ENCODE measurements at places on chromosomes 3 and 15.

- DNase-seq: no peak
Observed at GRCh38 chr3:60417576-60417975, 833.7 kb downstream of the FHIT start.

DNA sequence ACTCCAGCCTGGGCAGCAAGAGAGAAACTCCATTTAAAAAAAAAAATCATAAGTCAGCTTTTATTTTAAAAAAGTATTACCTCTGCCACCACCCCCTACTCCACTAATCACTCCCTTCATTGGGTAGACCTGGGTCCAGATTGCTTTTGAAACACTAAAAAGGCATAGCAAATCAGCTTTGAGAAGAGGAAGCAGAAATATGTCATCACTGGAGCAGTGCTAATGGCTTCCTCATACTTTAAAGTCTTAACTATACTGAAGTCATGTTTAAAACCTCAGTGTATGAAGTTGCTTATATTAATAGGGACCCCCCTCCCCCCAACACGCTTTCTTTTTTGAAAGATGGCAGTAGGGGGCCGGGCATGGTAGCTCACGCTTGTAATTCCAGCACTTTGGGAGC is 1.0 kb upstream of the HTR3D start:
- no peak for DNase-seq

GRCh38 chr3:59499000-59499399 is 449.2 kb upstream of the CFAP20DC start:
- no peak for DNase-seq

GRCh38 chr3:20811006-20811405 is 625.0 kb upstream of the SGO1 start:
- DNase-seq: no peak

DNA sequence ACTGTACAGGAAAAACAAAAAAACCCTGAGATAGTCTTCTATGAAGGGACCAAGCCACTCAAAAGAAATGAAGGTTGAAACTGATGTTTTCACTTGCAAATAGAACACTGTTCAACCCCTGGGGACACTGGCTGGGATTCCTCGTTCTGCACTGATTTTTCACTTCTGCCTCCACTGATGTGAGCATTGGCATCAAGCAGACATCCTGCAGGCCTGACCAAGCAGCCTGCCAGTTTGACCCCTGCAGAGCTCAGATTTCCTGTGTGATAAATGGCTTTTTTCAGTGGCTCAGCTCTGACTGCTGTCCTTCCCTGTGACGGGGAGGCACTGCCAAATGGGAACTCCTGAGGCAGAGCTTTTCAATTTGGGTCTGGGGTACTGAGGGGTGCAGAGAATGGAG is 50.0 kb downstream of the RASGRP1 start:
- DNase-seq: no peak

DNA sequence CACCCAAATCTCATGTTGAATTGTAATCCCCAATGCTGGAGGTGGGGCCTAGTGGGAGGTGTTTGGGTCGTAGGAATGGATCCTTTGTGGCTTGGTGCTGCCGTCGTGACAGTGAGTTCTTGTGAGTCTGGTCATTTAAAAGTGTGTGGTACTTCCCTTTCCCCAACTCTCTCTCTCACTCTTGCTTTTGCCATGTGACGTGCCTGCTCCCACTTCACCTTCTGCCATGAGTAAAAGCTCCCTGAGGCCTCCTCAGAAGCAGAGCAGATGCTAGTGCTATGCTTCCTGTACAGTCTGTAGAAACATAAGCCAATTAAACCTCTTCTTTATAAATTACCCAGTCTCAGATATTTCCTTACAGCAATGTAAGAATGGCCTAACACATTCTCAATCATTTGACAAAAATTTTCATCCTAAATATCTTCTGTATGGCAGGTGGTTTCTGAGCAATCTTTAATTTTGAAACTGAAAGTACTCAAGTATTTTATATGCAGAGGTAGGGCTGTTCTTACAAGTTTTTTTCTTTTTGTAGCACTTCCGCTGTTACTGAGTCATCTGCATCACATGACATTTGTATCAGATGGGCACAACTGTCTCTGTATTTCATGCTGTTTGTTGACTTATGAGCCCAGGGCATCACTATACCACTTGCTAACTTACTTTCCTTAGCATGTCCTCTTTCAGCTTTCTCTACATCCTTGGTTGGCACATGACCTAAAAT is 8.8 kb downstream of the RPL39L start:
- DNase-seq: no peak

GRCh38 chr3:128011140-128011539 is 41.1 kb upstream of the SEC61A1 start:
- no peak for DNase-seq

GRCh38 chr3:178422406-178422805 is 113.8 kb upstream of the KCNMB2 start:
- no peak for DNase-seq

DNA sequence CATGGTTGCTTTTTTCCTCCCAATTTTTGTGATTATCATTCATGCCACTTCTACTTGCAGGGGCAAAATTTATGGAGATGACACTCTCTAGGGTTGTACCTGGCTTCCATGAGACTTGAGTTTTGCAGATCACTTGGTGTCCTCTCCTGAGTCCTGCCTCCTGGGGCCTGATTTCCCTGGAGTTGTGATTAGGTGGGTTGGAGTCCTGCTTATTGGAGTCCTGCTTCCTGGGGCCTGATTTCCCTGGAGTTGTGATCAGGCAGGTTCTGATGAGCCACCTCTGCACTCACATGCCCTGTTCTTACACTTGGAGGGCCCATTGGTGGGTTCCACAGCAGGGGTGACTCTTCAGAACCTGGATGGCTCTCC is 102.0 kb downstream of the PDCD6IP start:
- no peak for DNase-seq

GRCh38 chr3:71456826-71457225 is 126.7 kb downstream of the FOXP1 start:
- DNase-seq: no peak

DNA sequence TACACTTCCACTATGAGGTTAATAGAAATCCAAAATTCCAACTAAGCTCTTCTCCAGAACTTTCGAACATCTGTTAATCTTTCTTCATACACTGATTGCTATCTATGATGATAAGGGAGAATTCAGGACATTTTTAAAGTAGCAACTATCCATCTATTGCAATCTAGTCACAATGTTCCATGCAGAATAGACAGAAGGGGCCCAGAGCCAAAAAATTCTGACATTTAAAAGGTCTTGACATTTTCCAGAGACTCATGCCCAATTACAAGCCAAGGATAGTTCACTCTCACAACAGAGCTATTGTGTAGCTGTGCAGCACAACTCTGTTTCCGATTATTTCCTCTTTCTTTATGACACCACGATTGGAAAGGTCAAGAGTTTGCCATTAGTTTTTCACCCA is 999.7 kb upstream of the ALCAM start:
- DNase-seq: no peak

DNA sequence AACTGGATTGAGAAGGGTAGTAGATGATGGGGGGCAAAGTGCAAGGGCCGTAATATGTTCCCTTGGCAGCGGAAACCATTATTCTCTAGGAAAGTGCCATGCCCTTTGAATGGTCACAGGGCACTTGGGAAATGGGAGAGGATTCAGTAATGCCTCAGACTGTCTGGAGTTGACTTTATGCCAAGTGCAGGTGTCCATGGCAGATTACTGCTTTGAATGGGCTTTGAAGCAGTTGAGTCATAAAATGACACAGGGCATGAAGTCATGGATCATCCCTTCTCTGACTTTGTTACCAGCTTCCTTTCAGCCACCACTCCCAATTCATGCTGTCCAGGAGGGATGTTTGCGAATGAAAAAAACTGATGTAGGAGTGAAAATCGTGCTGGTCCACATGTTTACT is 20.1 kb downstream of the AADACL2 start:
- DNase-seq: no peak

GRCh38 chr3:65893631-65894030 is 145.1 kb downstream of the MAGI1 start:
- DNase-seq: no peak

DNA sequence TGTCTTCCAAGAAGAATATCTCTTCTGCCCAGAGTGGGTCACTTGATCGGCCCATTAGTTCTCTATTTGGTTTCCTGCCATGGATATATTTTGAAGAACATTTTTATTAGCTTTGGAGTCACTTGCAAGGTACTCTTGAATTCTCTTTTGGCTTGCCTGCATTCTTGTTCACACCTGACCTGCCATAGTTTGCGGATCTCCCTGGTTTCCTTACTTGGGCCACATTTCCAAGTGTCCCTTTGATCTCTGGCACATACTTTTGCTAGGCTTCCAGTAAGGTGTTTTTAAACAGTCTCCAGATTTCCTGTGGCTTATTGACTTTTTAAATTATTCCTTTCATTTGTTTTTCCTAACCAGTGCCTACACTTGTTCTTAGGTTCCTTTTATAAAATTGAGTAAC is 488.5 kb upstream of the MDFIC2 start:
- no peak for DNase-seq

GRCh38 chr3:103410231-103410630 is 975.4 kb downstream of the ZPLD1 start:
- DNase-seq: no peak

GRCh38 chr15:72220687-72221086 is 10.3 kb downstream of the PKM start:
- DNase-seq: no peak

- no peak for DNase-seq
Observed at GRCh38 chr15:81950841-81951414, 94.9 kb downstream of the MEX3B start.

DNA sequence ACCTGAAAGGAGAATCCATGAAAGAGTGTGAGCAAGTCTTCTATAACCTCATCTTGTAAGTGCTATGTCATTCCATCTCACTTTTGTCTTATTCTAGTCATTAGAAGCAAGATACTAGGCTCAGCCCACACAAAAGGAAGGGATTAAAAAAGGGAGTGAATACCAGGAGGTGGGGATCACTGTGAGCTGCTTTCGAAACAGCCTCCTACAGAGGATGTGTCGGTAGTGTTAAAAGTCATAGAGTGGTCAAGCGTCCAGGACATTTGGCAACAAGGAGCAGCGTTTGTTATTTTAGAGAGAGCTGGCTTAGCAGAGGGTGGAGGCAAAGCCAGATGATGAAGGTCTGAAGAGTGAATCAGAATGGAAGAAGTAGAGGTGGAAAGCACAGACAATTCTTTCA is 11.7 kb upstream of the ZNF148 start:
- DNase-seq: no peak

GRCh38 chr15:51186181-51186705 is 91.5 kb upstream of the TNFAIP8L3 start:
- DNase-seq: no peak

GRCh38 chr3:114758831-114759699 is 388.0 kb downstream of the ZBTB20 start:
- no peak for DNase-seq

DNA sequence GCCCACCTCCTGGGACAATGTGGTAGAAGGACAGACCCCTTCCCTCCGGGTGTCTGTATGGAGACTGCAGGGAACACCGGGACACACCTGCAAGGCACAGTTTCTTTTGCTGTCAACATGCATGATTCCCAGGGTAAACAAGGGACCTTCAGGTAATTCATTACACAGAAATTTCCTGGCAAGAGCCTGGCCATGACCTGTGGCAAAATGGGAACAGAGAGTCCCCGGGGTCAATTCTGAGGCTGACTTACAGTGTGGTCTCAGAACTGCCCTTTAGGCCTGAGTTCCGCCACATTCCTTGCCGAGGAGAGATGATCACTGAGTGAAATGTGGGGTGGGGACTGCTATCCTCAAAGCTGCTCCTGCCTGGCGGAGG is 6.3 kb downstream of the STARD5 start:
- no peak for DNase-seq

GRCh38 chr3:87350367-87351199 is 74.2 kb upstream of the POU1F1 start:
- DNase-seq: peak; percentile 8

- peak; percentile 39 for DNase-seq
Observed at GRCh38 chr3:107524841-107525643, 2.3 kb downstream of the BBX start.

- DNase-seq: no peak
Observed at GRCh38 chr3:54042259-54042823, 80.0 kb upstream of the CACNA2D3 start.

GRCh38 chr3:16482194-16482769 is 31.2 kb downstream of the RFTN1 start:
- DNase-seq: no peak

DNA sequence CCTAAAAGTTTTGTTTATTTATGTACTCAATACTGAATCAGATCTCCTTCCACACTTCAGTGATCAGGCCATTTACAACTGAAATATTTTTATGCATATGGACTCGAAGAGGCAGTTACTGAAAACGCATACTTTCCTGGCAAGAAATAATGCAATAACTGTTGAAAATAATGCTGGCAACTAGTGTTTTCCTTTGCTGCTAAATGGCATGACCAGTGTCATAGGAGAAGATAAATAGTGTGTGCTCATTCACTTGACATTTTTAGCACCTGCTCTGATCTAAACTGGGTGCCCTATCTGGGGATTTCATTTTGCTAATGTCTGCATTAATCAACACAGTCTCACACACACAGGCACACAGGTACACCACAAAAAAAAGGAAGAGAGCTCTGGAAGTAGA is 695.2 kb downstream of the TUSC7 start:
- DNase-seq: no peak

- no peak for DNase-seq
Observed at GRCh38 chr15:76253691-76254473, 57.4 kb downstream of the ETFA start.

- DNase-seq: no peak
Observed at GRCh38 chr15:79042213-79042928, 48.2 kb downstream of the RASGRF1 start.

DNA sequence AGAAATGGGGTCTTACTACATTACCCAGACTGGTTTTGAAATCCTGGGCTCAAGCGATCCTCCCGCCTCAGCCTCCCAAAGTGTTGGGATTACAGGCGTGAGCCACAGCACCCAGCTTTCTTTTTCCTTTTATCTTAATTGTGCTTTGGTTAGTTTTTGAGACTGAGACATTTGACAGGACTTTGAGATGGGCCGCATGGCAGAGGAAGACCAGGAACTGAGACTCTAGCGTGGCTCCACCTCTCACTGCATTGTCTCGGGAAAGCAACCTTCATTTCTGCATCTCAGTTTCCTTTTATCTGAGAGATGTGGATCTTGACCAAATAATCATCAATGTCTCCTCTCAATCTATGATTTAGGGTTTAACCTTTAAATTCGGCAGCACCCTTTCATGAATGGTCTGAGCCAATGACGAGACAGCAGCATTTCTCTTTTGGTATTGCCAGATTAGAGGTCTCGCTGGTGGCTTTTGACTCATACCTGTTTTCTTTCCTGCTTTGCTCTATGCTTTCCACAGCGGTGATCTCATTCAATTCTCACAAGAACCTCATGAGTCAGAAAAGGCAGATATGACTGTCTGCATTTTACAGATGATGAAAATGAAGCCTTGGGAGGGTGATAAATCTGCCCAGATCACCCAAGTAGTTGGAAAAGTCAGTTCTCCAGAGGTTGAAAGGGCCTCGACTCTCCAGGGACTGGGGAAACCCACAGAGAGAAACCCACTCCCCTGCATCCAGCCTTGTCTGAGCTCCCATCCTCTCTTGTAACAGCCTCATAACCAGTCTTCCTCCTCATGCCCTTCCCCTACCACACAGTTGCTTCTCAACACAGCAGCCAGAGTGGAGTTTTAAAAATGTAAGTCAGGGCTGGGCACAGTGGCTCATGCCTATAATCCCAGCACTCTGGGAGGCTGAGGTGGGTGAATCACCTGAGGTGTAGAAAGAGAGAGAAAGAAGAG is 84.8 kb upstream of the FOXB1 start:
- DNase-seq: no peak

GRCh38 chr3:184832044-184832443 is 20.1 kb downstream of the VPS8 start:
- DNase-seq: no peak

- no peak for DNase-seq
Observed at GRCh38 chr3:16448639-16449070, 64.8 kb downstream of the RFTN1 start.

All from T-helper 1 cell (primary cell).